ENCODE measurements at places on chromosomes 6 and 20.
A peak's percentile ranks its signal among the peaks of the same experiment; 100 is the strongest.

GRCh38 chr20:34536798-34537394, 20.7 kb downstream of the DYNLRB1 start:
- no peak for DNase-seq

DNA sequence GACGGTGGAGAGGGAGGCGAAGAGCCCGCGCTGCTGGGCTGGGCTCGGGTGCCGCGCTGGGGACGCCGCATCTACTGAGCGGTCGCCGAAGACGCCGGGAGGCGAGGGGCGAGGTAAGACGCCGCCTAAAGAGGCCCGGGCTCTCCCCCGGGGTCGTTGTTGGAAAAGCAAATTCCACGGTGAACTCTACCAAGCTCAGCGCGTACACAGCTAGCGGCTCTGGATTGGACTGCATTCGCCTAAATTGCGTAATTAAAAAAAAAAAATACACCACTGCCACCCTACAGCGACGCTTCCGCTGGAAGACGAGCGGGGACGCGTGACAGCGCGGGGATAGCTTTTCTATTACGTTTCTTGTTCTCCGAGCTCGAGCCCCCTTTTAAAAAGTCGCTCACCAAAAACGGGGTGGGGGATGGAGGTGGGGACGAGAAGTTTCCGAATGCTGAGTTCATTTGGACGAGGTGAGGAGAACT, 92.0 kb upstream of the PRDM1 start:
- peak; percentile 58 for DNase-seq

DNA sequence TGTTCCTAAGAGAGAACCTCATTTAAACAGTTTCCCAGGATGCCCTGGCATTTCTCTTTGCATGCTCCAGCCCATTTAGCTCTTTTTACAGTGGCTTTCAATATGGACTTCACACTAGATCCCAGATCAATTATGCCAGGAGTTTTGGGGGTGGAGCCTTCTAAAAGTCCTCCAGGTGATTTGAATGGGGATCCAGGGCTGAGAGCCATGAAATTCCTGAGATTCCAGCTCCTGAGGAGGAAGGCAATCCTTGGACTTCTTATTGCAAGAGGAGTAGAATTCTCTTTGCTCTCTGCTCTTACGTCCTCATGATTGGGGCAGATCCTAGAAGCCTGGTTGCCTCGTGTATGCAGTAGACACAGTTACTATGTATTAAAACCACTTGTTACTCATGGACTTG, 184.2 kb downstream of the DHX35 start:
- no peak for DNase-seq

DNA sequence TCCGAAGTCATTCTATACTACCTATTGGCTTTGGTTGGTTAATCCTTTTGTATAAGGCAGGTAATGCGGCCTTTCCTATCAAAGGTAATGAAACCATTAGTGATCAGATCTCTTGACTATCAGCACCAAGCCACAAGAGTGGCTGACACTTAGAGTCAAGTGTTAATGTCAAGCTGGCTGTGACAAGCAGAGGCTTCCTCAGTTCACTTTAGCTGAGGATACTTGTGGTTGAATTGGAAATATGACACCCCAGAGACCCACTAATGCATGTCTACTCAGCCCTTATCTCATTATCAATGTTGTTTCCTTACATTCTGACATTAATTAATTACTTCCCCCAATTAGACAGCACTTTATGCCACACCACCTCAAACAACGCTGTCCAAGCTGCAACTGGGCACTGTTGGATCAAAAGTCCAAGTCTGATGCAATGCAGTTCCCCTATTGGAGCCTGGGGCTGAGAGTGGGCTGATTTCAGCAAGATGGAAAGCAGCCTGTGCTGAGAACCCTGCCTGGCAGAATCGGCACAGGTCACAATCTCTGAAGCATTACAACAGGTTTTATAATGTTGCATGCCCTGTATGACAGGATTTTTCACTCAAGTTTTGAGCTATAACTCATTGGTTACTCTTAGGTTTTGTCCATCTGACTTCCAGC, 273.5 kb downstream of the COL12A1 start:
- no peak for DNase-seq

GRCh38 chr6:1923449-1923848, 313.7 kb downstream of the FOXC1 start:
- DNase-seq = no peak

GRCh38 chr6:41914343-41914742, 6.6 kb downstream of the MED20 start:
- no peak for DNase-seq

DNA sequence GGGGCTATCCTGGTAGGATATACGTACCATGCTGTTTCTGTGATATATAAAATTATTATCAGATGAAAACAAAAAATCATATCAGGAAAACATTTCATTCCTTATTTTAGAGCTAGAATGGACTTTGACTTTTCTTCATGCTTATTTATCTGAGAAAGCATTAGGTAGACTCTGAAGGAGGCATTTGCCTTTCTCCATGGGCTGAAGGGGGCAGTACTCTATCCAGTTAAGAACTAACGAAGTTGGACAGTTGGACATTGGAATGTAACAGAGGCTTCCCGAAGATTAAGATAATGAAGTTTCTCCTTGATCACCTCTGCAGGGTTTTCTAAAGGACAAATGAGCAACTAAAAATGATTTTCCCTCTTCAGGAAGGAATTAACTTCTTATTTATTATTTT, 233.9 kb downstream of the SAMD5 start:
- DNase-seq = no peak

- no peak for DNase-seq
These were observed 8.8 kb downstream of the SLC17A9 start for GRCh38 chr20:62961310-62961783.

GRCh38 chr6:19301980-19302379, 535.2 kb upstream of the ID4 start:
- DNase-seq = no peak

DNA sequence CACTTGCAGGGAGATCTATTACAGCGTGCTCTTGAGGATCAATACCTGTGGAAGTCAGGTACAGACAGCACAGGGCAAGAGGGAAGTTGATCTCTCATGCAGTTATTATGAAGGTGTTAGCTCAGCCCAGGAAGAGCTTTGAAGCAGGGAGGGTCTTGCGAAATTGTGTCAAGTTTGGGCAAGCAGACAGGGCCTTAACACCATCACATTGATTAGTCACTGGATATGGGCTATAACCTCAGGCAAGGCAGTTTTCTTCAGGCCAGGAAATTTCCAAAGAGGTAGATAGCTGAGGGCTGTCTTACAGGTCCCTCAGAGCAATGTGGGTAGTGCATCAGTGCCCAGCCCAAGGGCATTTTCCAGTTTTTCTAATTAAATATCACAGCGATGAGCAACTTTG, 643.8 kb downstream of the DHX35 start:
- no peak for DNase-seq

- no peak for DNase-seq
These were observed 40.9 kb downstream of the JAG1 start for GRCh38 chr20:10632721-10633509.

DNA sequence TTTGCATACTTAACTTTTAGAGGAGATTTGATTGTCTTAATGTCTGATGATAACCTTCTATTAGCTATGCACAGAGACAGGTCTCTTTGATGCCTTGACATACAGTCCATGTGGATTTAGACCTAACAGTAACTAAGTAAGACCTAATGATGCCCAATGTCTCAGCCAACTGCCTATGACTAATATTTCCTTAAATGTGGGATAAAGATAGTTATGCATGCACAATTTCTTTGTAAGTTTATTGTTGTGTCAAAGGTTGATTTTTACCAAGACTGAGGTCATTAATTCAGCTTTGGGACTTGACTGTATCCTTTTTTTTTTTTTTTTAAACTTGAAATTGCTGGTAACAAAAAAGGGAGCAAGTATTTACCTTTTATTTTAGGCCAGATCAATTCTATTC, 450.0 kb downstream of the HAO1 start:
- DNase-seq = no peak

DNA sequence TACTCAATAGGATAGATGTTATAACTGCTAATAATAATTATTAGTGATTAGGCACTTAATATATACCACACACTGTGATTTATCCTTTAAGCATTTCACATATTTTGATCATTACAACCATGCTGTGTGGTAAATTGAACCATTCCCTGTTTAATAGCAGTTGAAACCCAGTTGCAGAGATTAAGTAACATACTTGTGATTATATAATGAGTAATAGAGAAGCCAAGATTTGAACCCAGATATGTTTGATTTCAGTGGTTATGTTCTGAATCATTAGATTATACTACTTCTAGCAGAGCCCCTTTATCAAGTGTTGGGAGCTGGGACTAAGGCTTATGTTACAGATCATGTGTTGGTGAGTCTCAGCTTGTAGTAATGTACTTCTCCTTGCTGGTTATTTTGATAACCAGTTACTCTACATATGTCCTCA, 44.1 kb downstream of the STK4 start:
- no peak for DNase-seq

DNA sequence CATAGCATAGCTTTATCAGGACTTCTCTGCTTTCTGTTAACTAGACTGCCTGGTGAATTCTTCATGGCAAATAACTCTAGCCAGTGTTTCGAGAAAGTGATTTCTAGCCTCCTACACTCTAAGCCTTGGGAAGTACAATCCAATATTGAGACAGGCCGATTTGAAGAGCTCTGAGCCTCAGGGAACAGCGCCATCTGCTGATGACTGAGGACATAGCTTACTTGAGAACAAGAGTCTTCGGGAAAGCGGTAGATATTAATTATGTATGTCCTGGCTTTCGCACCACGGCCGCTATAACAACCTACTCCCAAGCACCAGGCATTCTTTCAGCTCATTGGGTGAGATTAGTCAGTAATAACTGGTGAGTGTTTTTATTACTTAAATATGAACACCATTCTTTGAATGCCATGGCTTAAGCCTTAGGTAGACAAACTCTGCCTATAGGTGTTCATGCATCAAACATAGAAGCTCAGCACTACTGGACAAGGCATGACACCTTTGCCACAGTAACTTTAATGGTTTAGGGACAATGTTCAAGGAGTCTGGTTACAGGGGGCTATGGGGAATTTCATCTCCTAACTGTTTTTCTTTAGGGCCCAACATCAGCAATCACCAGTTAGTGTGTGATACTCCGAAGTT, 518.6 kb downstream of the BMP2 start:
- DNase-seq = peak; percentile 10

GRCh38 chr6:138194287-138194686, 24.0 kb downstream of the PBOV1 start:
- DNase-seq = no peak

DNA sequence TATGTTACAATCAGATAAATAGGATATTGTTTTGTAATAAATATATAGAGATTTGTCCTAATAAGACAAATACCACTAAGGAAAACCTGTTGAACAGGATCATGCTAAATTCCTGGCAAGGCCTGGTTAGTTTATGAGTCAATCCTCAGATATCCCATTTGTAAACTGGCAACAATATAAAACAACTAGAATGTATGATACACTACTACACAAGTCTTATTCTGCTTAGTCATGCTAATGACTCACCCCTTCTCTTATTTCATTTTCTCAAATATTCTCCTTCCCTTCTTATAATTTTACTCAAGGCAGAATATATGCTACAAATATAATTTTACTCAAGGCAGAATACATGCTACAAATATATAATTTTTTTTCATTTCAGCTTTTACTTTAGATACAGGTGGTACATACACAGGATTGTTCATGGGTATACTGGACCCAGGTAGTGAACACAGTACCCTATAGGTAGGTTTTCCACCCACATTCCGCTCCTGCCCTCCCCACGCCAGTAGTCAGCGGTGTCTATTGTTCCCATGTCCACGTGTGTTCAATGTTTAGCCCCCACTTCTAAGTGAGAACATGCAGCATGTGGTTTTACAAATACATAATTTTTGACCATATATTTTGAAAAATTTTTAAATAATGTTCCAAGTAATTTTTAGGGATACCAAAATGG, 6.3 kb downstream of the OSER1 start:
- DNase-seq = no peak

DNA sequence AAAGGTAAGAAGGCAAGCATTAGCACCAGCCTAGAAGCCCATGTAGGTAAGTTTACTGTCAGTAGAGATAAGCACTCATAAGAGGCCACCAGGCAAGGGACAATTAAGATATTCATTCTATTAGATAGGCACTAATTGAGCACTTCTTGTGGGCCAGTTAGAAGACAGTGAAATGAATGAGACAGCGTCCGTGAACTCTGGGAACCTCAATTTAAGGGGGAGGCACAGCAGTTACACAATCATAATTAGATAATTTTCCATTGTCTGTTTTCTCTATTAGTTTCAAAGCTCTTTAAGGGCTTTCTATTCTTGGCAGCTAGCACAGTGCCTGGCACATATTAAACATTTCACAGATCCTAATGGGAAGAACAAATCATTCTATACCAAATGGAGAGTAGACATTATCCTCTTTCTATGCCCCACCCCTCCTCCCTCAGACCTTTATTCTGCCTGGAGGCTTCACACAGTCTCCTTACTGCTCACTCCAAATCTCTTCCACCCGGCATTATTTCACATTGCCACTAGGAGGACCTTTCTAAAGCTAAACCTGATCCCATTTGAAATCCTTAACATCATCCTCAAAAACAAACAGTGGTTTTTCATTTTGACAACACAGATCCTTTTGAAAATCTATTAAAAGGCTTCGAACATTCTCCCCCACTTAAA, 529.6 kb downstream of the ADGRB3 start:
- no peak for DNase-seq

Measured in CD8-positive, alpha-beta T cell (primary cell).